SJSA1 (cell line): ENCODE measurements at places on chromosomes 5 and 9. TPM values are rescaled to one million over a fixed set of nuclear protein-coding genes. Genes with fewer than 3 reads are reported as not detected.

- no peak for DNase-seq
Measured at GRCh38 chr5:53944981-53945380, 365.4 kb downstream of the ARL15 start.

- no peak for DNase-seq
Measured at GRCh38 chr5:118439831-118440230, 548.5 kb downstream of the DTWD2 start.

DNA sequence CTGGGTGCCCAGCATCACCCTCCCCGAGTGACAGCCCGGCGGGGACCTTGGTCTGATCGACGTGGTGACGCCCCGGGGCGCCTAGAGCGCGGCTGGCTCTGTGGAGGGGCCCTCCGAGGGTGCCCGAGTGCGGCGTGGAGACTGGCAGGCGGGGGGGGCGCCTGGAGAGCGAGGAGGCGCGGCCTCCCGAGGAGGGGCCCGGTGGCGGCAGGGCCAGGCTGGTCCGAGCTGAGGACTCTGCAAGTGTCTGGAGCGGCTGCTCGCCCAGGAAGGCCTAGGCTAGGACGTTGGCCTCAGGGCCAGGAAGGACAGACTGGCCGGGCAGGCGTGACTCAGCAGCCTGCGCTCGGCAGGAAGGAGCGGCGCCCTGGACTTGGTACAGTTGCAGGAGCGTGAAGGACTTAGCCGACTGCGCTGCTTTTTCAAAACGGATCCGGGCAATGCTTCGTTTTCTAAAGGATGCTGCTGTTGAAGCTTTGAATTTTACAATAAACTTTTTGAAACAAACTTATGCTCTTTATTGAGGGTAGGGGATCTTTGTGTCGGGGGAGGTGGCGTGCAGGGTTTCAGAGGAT lies 1.3 kb downstream of the GADD45G start:
- DNase-seq = no peak

TERT gene
- 4.0 and 5.0 TPM in 2 replicates for total RNA-seq

DNA sequence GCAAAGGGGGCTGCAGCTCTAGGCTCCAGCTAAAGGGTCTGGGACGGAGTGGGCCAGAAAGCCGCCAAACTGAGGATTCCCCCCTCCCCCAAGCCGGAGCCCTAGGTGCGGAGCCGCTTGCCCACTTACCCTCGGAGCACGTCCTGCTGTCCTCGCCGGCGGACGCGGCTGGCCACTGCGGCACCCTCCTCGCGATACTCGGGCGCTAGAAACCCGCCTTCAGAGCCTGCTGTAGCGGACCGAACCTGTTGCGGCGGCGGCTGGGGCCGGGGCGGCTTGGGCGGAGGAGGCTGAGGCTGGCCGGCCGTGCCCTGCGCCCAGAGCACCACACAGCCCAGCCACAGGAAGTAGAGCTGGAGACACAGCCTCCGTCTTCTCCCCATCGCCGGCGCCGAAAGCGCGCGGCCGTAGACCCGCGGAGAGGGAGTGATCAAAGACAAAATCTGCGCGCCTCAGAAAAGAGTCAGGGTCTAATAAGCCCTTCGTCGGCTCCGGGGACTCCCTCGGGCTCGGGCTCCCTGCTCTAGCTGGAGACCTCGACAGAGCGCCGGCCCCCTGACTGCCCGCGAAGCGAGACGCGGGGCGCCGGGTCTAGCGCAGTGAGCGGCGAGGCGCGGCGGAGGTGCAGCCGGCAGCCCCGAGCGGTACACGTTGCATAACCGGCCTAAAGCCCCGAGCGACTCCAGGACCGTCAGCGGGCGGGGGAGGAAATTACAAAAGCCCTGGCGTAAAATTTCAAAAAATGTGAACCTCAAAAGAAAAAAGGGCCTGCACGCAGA lies 635 bp downstream of the FBN2 start:
- peak; percentile 57 for DNase-seq

GRCh38 chr9:108885643-108886348 lies 23.7 kb downstream of the ACTL7A start:
- DNase-seq = peak; percentile 46
